ENCODE measurements at places on chromosomes 1 and 21.

DNA sequence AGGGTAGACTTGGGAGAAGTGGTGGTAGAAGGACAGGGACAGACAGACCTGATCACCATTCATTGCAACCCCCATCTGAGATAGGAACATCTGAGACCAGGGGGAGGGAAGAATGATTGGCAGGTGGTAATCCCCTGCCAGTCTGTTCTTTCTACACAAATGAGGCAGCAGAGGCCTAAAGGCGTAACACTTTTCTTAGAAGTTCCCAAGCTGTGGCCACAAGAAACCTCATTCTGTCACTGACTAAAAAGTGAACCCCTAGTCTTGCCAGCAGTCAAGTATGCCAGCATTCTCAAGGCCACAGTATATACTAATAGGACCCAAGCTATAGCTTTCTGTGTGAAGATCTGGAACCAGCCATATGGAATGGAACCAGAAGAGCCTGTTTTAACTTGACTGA is 638.0 kb downstream of the KCNT2 start:
- DNase-seq = no peak

DNA sequence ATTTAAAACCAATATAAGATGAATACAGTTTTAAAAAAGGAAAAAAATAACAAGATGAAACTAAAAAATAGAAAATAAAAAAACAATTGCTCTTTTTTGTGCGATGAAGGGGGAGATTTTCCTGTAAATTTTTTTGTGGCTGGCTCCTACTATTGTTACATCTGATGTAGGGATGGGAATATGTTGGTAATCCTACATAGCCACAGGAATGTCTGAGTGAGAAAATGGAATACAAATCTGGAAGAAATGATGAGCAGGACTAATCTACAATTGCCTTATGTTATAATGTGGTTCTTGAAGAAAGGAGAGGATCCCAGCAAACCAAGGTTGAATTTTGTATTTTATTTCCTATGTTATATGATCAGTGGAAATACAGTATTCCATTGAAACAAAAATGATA is 40.9 kb downstream of the ATP6V1G3 start:
- DNase-seq = no peak

DNA sequence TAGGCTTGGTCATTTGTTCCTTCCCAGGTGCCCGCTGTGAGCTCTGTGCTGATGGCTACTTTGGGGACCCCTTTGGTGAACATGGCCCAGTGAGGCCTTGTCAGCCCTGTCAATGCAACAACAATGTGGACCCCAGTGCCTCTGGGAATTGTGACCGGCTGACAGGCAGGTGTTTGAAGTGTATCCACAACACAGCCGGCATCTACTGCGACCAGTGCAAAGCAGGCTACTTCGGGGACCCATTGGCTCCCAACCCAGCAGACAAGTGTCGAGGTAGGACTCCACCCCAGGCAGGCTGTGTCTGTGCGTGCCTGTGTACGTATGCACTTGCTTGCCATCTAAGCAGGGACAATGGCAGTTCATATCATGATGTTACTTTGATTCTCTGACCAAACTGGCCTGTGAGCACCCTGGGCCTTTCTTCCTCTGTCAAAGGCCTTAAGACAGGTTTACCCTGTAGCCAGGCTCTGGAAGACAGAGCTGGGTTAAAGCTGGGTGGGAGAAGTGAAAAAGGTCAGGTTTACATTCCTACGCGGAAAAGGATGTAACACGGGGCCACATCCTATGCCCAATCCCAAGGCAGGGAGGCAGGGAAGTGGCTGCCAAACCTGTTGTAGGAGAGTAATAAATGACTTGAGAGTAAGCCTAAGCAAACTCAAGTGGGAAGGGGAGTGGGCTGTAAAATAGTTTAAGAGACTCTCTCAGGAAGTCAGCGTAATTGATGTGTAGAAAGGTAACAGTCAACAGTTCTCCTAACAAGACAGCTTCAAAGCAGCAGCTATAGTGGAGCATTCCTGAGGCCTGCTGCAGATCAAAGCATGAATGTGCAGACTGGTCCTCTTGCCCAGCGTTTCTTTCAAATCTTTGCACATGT is 42.5 kb downstream of the LAMC2 start:
- DNase-seq = no peak

DNA sequence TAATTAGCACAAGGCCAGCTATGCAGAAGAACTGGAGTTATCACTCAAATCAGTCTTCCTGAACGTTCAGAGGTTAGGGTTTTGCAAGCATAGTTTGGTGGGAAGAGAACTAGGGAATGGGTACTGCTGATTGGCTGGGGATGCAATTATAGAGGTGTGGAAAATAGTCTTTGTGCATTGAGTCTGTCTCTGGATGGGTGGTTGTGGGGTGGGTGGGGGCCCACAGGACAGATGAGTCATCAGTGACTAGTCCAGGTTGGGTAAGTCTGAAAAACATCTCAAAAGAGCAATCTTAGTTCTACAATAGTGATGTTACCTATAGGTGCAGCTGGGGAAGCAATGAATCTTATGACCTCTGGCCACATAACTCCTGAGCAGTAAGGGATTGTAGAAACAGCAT is 89.7 kb upstream of the HMCN1 start:
- no peak for DNase-seq

- DNase-seq = no peak
Observed at GRCh38 chr1:112099979-112100378, 110.5 kb upstream of the KCND3 start.

- DNase-seq = no peak
Observed at GRCh38 chr1:153633161-153633753, 609 bp upstream of the CHTOP start.
